ENCODE measurements at places on chromosomes 2 and 18. TPM values are rescaled to one million over a fixed set of nuclear protein-coding genes. Genes with fewer than 3 reads are reported as not detected.

- DNase-seq, result no peak
These were observed 318.0 kb upstream of the NRP2 start for GRCh38 chr2:205364261-205364660.

DNA sequence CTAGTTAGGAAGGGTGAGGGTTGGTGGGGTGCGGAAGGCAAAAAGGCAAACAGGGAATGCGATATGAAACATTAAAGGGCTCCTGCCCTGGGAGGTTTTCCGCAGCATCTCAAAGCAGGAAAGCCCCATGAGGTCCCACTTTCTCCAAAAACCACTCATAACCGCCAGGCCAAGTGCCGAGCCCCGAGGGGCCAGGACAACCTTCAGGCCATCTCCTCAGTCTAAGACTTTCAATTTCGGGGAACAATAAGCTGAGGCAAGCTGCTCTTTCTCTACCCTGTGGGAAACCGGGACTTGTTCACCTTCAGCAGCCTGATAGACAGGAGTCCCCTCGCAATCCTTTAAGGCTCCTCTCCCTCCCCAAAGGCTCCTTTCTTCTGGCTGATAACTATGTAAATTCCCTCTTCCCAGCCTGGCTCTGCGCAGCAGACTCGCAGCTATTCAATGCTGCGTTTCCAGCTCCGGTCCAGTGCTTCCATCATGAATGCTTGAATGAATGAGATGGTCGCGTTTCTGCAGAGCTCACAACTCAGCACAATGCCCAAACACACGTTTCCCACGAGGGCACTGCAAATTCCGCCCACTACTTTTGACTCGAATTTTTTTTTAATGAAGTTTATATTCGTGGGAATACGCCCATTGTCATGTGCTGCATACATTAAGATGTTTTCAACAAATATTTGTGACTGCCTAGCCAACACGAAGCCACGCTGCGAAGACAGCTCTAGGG lies 1.4 kb downstream of the LAMA1 start:
- no peak for DNase-seq

GRCh38 chr18:67428158-67428557 lies 88.4 kb downstream of the DSEL start:
- DNase-seq, result no peak

Gene CHRND
- total RNA-seq, result not detected

GRCh38 chr2:80393991-80394390 lies 89.4 kb upstream of the LRRTM1 start:
- DNase-seq, result no peak

Gene DSG4
- total RNA-seq, result not detected

DNA sequence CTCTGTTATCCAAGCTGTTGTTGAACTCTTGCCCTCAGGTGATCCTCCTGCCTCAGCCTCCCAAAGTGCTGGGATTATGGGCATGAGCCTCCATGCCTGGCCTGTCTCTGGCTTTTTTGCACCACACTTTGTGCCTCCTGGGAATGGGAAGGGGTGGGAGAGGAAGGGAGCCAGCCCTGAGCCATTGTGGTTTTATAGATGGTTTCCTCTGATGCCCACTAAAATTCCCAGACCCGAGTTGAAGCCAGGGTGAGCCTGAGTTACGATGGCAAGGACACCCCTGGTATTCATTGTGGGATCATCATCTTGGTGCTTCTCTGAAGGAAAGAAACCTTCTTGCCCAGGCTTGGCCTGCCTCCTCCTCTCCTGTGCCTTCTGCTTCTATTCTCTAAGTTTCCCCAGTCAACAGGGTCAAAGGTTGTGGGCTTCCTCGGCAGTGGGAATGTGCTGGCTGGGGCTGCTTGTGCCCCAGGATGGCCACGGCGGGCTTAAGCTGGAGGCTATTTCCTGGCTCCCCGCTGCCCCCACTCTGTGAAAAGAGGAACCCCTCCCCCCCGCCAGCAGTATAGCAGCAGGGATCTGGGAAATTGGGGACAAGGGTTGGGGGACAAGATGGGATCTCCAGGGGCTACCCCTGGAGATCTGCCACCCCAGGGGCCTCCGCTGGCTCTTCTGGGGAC lies 106.2 kb downstream of the STPG4 start:
- DNase-seq, result no peak

DNA sequence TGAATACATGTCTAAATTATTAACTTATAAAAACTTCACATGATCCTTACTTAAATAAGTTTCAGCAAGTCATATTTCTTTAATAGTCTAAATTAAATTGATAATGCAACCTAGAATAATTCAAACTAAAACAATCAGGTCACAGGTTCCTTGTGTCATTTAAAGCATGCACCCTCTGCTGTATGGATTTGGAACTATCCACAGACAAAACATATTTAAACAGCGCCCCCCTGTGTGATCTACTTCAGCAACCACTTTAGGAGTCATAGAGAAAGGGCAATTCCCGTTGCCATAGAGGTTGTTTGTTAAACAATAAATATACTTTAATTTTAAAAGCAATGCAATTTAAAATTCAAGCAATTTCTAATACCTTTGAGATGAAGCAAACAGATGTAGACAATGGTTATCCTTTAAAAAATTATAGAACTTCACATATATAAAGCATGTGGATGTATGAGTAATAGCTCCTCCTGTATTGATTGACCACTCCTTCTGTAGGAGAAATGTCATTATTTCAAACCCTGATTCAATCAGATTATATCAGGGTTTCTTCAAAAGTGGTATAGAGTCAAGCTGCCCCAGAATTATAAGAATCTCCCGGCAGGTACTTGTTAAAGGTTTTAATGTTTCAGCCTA lies 21.2 kb downstream of the GRB14 start:
- DNase-seq, result no peak

DNA sequence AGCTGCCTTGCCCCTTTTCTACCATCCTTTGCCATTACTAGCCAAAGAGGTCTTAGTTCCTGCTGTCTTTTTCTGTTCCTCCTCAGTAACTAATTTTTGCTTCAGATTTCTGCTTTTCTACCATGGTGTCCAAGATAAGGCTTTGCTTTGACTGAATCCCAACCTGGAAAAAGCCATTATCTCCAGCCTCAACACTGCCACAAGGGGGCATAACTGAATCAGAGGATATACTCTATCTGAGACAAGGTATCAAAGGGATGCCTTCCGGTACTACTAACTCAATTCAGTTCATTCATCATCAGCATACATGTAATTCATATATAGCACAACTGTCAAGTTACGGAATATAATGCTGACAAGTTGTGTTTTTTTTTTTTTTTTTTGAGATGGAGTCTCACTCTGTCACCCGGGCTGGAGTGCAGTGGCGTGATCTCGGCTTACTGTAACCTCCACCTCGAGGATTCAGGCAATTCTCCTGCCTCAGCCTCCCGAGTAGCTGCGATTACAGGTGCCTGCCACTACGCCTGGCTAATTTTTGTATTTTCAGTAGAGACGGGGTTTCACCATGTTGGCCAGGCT lies 11.4 kb downstream of the OSGEPL1 start:
- DNase-seq, result no peak

DNA sequence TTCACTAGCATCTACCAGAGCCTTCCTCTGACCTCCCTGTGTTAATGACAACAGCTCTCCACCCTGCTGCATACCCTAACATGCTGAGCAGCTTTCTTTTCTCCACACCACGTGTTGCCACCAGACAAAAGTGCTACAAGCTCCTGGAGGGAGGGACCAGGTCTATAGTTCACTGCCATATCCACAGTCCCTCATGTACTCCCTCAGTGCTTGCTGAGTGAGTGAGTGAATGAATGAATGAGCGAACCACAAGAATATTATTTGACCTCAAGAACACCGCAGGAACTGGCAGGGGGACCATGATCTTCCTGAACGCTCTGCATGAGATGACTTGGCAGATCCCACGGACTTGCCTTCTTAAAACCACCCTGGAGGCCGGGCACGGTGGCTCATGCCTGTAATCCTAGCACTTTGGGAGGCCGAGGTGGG lies 47.4 kb upstream of the CAB39 start:
- DNase-seq, result no peak

Gene TRIM43
- not detected for total RNA-seq

DNA sequence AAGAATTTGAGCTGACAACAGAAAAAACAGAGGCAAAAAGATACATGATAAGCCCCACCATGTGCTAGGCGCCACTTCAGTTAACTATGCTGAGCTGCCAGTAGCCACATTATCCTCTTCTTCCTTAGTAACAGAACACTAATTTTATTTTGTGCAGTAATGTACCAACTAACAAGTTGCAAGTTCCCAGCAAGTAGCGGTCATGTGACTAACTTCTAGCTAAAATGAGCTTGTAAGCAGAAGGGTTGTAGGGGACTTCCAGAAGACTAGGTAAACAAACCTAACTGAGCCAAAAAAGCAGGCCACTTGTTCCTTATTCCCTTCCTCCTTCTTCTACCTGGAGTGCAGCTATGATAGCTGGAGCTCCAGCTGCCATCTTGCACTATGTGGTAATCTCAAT lies 75.5 kb downstream of the DTNB start:
- DNase-seq, result no peak

Gene GNLY
- 903 TPM for total RNA-seq

GRCh38 chr2:216897561-216898203 lies 37.8 kb upstream of the TNP1 start:
- DNase-seq, result no peak

Gene BAZ2B
- 13.7 TPM for total RNA-seq

Measured in natural killer cell treated with Interleukin-12 subunit alpha and Interleukin-12 subunit beta and Interleukin-15 and Interleukin-18, amount 100 ng/mL, for 72 hours (primary cell).